ENCODE measurements at places on chromosomes 11 and 22.

- no peak for DNase-seq
Observed at GRCh38 chr11:76714493-76714892, 43.9 kb upstream of the LRRC32 start.

GRCh38 chr11:17741487-17741886, 6.9 kb downstream of the KCNC1 start:
- no peak for DNase-seq

DNA sequence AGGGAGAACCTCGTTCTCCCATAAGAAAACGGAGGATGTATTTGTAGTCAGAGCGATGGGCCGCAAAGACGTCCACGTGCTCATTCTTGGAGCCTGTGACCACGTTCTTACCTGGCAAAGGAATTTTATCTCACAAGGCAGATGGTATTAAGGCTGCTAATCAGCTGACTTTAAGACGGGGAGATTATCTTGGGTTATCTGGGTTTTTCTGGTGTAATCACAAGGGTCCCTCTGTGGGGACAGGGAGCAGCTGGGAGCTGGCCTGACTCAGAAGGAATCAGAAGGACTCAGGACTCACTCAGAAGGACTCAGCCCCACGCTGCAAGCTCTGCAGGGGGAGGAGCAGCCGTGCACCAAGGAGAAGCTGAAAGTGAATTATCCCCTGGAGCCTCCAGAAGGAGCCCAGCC, 7.5 kb upstream of the SIGIRR start:
- DNase-seq, result no peak

- DNase-seq, result no peak
Observed at GRCh38 chr11:73401924-73402833, 26.0 kb downstream of the RELT start.

- DNase-seq, result peak; percentile 5
Observed at GRCh38 chr22:23137905-23138561, 3.8 kb downstream of the RSPH14 start.

DNA sequence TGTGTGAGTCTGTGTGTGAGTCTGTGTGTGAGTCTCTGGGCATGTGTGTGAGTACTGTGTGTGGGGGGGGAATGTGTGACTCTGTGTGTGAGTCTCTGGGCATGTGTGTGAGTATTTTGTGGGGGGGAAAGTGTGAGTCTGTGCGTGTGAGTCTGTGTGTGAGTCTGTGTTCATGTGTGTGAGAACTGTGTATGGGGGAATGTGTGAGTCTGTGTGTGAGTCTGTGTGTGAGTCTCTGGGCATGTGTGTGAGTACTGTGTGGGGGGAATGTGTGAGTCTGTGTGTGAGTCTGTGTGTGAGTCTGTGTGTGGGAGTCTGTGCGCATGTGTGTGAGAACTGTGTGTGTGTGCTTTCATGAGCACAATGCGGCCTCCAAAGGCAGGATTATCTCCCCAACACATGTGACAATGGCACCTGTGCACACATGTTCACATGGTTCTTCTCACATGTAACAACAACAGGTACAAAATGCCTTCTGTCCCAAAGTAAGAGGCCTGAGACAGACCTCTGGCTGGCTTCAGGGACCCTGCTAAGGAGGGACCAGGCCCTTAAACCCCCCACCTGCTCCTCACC, 1.6 kb downstream of the CD5 start:
- no peak for DNase-seq

DNA sequence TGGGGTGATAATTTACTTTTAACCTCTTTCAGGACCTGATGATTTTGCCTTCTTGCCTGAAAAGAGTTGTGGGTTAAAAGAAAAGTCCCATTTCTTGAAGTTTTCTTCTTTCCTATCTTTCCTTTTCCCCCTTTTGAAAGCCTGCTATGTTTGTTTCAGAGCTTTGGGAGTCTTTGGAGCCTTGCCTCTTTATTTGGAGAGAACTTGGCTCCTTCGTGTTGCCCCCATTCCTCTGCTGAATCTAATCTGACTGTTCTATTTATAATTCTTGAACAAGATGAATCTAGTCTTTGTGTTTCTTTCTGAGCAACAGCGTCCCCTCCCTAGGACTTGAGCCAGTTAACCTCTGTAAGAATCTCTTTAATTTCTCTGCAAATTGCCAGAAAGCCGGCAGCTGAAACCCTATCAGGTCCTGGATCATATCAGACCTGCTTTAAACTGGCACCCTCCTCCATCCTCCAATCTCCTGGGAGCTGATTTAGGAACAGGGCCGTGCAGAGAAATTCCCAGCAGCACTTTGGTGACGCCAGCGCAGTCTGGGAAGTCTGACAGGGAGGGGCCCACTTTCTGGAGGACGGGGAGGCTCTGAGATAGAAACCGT, 289.1 kb upstream of the SORL1-AS1 start:
- no peak for DNase-seq

GRCh38 chr22:36347094-36347493, 40.7 kb downstream of the MYH9 start:
- DNase-seq, result no peak

- no peak for DNase-seq
Observed at GRCh38 chr11:58787903-58788302, 56.2 kb upstream of the GLYAT start.

- no peak for DNase-seq
Observed at GRCh38 chr11:102473543-102473942, 21.0 kb upstream of the TMEM123 start.

DNA sequence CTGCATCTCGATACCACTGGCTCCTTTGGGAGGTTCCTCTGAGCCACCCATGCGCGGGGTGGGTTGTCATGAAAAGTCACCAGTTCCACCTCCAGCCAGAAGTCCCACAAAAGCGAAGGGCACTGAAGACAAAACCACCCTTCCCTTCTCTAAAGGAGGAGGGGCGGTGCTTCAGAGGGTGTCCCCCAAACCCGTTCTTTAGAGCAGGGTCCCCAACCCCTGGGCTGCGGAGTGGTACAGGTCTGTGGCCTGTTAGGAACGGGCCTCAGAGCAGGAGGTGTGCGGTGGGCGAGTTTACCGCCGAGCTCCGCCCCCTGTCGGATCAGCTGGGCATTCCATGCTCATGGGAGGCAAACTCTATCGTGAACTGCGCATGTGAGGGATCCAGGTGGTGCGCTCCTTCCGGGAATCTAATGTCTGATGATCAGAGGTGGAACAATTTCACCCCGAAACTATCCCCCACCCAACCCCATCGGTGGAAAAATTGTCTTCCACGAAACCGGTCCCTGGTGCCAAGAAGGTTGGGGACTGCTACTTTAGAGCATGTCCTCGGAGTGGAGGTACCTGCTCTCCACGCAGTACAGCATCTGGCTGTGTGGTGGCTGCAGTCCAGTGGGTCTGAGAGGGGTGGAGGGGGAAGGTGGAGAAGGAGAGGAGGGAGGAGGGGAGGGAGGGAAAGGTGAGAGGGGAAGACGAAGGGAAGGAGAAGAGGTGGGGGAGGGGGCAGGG, 72.9 kb upstream of the SEPTIN5 start:
- DNase-seq, result no peak

GRCh38 chr11:2955906-2956476, 26.8 kb upstream of the PHLDA2 start:
- DNase-seq, result no peak

GRCh38 chr11:102669664-102670063, 35.9 kb downstream of the MMP27 start:
- no peak for DNase-seq

DNA sequence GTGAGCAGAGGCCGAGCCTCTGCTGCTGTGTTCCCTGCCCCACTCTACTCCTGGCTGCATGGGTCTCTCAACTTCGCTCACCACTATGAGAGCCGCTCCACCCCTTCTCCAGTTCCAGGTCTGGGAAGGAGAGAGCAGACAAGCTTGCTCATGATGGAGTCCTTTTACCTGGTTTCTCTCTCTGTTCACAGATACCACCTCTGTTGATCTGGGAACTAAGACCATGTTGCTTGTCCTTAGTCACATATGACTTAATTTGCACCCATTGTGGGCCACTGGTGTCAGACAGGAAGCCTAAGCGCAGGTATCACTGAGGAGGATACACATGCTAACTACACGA, 26.8 kb downstream of the MCM5 start:
- no peak for DNase-seq

GRCh38 chr11:110777775-110778174, 65.5 kb upstream of the ARHGAP20 start:
- no peak for DNase-seq

DNA sequence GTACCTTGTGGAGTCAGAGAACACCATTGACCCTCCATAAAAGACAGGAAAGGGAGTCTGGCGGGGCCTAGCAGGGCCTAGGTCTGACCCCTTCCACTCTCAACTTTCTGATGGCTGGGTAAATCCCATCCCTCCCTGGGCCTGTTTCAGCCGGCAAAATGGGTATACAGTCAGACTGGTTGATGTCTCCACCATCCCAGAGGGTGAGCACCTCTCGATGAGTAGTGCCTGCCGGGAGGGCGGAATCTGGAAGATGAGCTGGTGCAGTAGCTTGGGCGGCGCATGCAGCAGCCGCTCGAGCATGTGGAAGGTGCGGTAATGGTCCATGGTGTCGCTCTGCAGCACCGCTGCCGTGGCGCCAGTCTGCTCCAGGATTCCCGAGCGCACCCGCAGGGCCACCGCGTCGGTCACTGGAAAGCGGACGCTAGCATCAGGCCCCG, 528 bp downstream of the FIBP start:
- DNase-seq, result no peak

DNA sequence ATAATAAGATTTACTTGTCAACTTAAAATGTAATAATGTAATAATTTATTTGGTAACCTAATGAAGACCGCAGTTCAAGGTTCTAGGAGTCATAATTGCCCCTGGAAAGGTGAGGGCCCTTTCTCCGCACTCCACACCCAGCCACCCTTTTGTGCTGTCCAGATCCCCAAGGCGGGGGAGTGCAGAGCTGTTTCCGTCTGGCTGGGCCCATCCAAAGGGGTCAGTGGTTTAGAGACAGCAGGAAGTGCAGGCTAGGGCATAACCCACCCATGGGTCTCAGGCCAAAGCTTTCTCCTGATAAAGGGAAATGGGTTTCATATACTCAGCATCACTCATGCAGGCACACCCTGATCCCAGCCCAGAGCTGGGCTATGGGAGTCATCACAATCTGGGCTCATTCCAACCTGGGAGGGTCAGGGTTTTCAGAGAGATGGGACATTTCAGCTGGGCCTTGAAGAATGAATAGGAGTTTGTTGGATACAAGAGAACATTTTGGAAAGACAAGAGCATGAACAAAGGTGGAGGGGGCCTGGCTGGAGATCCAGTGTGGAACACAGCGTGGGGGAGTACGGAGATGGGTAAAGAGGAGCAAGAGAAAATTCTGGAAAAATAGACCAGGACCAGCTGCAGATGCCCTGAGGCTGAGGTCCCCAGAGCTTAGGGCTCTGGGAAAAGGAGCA, 432.2 kb downstream of the TBC1D22A start:
- DNase-seq, result no peak

GRCh38 chr11:3219281-3219892, 774 bp upstream of the MRGPRG start:
- no peak for DNase-seq

DNA sequence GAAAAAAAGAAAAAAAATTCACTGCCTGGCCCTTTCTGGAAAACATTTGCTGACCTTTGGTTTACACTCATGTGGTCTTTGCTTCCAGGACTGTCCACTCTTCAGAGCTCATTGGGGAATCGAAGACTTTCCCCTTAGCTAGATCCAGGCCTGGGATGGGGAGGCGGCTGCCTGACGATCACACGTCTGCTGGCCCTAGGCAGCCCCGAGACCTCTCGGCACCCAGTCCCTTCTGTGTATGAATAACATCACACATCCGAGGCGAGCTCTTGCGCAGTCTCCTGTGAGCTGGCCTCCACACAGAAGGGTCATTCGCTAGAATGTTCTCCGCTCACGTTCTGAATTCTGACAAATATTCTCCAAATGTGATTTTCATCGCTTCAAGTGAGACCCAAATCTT, 25.7 kb upstream of the GAL start:
- DNase-seq, result no peak

GRCh38 chr11:27551127-27551526, 44.6 kb upstream of the LIN7C start:
- no peak for DNase-seq

GRCh38 chr22:44180706-44181032, at the start of gene PARVG:
TSS of gene PARVG (plus strand) at chr22:44180925. CDS start at chr22:44183330, 2,405 bp downstream.
- DNase-seq, result no peak

DNA sequence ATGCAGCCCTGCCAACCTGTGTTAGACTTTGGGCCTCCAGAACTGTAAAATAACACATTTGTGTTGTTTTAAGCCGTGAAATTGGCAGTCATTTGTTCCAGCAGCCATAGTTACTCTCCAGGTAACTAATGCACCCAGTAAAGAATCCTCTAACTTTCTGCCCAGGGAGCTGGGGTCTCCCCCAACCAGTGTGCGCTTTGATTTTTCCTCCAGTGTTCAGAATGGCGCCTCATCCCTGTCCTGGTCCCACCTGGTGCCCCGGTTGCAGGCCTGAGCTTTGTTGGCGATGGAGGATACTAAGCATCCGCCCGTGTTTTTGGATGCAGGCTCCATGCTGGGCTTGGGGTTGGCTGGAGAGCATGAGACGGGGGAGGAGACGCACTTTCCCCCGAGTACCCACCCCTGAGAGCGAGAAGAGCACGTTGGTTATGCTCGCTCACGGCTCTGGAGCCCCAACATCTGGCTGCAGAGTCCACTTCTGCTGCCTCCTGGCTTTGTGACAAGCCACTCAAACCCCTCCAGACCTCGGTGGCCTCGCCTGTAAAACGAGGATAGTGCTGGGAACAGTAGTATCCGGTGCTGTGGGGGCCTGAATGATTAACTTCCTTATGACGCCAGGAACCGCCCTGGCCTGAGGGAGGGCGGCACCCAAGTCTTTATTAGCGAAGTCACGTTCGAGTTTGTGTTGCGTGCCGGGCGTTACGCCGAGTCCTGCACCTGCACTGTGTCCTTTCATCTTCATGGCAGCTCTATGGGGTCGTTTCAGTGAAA, 25.8 kb downstream of the MRGPRD start:
- DNase-seq, result no peak

DNA sequence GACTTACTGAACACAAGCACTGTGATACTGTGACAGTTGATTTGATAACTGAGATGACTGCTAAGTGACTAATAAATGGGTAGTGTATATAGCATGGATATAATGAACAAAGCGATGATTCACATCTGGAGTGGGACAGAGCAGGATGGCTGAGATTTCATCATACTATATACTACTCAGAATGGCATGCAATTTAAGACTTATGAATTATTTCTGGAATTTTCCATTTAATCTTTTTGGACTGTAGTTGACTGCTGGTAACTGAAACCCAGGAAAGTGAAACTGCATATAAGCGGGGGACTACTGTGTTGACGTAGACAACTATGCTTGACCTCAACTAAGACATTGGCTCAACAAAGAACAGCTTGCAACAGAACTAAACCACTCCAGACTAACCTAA, 20.0 kb upstream of the NUCB2 start:
- DNase-seq, result no peak

DNA sequence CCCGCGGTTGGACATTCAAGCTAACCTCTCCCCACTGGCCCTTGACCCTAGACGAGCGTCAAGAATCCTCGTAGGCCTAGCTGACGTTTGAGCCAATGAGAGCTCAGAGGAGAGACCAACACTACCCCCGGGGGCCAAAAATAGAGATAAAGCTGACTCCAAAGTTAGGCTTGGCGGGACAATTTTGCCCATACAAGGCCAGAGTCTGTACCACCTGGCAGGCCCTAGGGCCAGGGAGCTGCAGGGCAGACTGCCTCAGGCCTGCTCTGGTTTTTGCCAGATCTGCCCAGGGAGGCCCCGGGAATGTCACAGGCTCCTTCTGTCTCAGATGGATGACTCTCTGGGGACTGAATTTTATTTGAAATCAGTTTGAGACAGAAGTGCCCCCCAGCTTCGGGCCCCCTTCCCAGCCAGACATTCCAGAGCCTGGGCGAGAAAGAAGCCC, 40.8 kb upstream of the ACCSL start:
- no peak for DNase-seq

- DNase-seq, result no peak
Observed at GRCh38 chr11:105407101-105407500, 202.8 kb upstream of the GRIA4 start.
